ENCODE measurements at places on chromosomes 6 and 20.

GRCh38 chr6:10567256-10568026 lies 46.3 kb downstream of the GCNT2 start:
- DNase-seq, result no peak

GRCh38 chr6:159969204-159969912 lies 476 bp downstream of the IGF2R start:
- DNase-seq, result peak; percentile 52

- DNase-seq, result peak; percentile 43
Measured at GRCh38 chr6:137309078-137309762, 90.0 kb upstream of the IFNGR1 start.

DNA sequence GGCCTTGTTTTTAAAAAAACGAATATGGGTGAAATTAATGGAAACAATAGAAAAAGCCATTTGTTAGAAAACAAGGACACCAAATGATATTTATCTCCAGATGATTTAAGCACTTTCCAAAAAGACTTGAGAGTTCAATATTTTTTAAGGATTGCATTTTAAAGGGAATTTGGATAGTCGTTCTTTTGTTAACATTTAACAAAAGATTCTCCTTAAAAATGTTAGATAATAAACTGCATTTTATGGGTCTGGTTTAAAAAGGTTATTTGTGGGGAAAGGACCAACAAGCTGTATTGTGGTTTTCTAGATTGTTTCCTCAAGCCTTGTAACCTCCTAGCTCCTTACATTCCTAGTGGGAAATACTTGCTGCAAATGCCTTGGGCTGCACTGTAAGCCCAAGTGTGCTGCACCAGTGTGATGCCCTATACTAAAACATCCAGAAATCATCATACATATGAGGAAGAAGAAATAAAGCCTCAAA lies 1.5 kb upstream of the PHIP start:
- DNase-seq, result no peak

- DNase-seq, result no peak
Measured at GRCh38 chr6:10583509-10583901, 62.4 kb downstream of the GCNT2 start.

- DNase-seq, result no peak
Measured at GRCh38 chr6:7222197-7222596, 90.8 kb downstream of the SSR1 start.

GRCh38 chr6:152942319-152942869 lies 40.4 kb downstream of the FBXO5 start:
- no peak for DNase-seq

- no peak for DNase-seq
Measured at GRCh38 chr20:37726971-37727956, 33.4 kb downstream of the CTNNBL1 start.

GRCh38 chr6:165663377-165663735 lies 315 bp upstream of the PDE10A start:
- no peak for DNase-seq

GRCh38 chr6:104958178-104959025 lies 1.5 kb downstream of the LIN28B start:
- no peak for DNase-seq

DNA sequence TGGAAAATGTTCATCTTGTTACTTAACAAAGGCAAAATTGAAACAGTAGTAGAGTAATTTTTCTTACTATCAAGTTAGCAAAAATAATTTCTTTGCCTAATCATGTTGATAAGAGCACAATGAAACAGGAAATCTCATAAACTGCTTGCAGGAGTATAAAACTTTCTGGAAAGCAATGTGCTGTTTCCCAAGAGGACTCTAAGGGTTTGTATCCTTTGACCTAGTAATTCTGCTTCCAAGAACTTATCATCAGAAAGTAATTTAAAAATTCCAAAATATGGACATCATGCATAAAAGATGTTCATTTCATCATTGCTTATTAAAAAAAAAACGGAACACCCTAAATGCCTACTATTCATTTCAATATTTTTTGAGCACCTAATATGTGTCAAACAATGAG lies 46.1 kb upstream of the TNFAIP3 start:
- no peak for DNase-seq

GRCh38 chr6:134407791-134408190 lies 89.9 kb upstream of the SGK1 start:
- DNase-seq, result no peak

- DNase-seq, result no peak
Measured at GRCh38 chr6:70375166-70375565, 38.1 kb upstream of the FAM135A start.

DNA sequence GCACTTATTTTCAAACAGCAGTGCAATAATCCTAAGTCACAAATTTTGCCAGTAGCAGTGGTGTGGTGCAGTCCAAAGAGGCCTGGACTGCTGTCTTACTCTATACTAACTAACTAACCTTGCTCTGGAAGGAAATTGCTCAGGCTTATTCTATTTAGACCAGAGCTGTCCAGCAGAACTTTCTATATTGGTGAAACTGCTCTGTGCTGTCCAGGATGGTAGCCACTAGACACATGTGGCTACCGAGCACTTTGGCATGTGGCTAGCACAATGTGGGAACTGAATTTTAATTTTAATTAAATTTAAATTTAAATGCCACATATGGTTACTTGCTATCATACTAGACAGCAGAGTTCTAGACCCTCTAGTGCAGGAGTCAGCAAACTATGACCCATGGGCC lies 27.1 kb upstream of the FBXO9 start:
- no peak for DNase-seq

DNA sequence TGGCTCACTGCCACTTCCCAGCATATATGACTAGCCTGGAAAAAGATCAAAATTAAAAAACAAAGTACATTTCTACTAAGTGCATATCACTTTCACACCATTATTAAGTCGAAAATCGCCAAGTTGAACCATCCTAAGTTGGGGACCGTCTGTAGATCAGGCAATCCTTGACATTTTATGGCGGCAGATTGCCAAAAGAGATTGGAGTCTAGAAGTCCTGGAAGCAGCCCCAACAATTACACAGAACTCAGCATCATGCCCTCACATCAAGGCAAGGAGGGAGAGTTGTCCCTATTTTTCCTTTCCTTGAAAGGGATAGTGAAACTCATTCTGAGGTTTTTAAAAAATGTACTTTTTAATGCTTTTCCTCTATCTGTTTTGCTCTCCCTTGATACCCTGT lies 30.7 kb downstream of the SLC22A3 start:
- DNase-seq, result no peak

- no peak for DNase-seq
Measured at GRCh38 chr20:63274381-63275228, 2.0 kb downstream of the ARFGAP1 start.

DNA sequence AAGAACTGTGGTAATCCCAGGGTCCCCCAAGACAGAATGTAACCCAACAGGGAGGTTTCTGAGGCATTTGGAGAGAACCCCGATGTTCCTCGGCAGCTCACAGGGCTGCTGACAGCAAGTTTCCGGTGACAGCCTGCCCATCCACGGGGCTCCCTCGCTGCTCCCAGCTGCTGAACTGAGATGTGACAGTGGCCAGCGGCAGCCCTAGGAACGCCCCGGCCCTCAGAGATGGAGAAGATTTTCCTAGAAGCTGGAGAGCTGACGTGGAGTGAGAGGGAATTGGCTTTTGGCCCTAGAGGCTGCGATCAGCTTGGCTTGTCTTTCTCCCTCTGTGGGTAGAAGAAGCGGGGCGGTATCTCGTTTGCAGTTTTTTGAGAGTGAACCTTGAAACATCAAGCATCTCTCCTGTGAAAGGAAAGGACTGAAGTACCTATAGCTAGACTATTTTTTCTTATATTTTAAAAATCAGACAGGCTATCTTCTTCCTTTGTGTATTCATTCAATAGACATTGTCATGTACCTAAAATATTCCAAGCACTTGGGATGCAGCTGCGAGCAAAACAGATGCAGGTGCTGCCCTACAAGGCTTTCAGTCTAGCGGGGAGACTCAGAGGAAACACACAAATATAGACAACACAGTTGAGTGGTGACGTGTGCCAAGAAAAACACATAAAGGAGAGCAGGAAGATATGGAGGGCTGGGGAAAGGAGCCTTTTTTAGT lies 28.4 kb upstream of the NFATC2 start:
- DNase-seq, result no peak
